ENCODE measurements at places on chromosomes 2 and 18.

DNA sequence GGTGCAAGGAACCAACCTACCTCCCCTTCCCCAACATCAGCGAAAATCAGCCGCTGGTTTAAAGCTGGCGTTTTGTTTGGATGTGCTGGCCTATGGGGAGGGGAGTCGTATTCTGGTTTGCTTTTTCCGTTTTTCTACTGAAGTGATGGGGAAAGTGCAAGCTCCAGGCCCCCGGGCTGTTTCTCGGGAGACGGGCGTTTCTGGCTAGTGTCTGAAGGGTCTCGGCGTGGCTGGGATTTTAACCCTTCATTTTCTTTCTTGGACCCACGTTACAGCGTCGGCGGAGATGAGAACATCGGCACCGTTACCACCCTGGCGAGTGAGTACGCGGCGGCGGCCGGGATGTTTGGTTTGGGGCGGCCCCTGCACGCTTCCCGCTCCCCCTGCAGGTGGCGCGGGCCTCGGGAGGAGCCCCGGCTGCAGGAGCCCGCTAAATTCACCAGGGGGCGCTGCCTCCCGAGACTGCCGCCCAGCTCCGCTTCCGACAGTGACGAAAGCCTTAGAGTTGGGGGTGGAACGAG is 70.7 kb downstream of the PLB1 start:
- peak; percentile 80 for DNase-seq

- no peak for DNase-seq
These were observed 4.3 kb upstream of the HAAO start for GRCh38 chr2:42796427-42797248.

GRCh38 chr2:208300847-208301618 is 35.0 kb downstream of the PIKFYVE start:
- no peak for DNase-seq

DNA sequence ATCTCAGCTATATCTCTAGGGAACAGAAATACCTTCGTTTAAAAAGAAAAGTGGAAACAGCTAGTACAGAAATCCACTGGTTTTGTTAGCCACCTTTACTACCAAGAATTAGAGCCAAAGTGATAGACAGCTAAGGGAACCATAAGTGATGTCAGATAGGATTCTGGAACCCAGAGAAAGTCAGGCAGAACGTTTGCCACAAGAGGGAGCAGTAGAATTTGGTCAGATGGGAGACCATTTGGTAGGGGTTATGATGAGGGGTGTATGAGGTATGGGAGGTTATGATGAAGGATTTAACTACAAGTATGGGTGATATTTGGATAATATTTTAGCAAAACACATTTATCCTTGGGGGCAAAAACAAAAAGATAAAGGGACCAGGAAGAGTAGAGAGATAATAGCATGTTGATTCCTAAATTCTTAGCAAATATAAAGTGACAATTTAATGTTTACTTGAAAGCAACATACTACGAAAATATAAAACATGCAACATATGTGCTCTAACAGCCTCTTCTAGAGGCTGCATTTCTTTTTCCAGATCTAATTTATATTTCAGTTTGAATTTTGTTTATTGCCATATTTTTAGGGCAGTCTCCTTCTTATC is 3.3 kb downstream of the SLC8A1 start:
- DNase-seq, result no peak

- DNase-seq, result no peak
These were observed 184.3 kb downstream of the TTC32 start for GRCh38 chr2:19717446-19717845.

GRCh38 chr2:202494300-202495229 is 118.4 kb downstream of the BMPR2 start:
- DNase-seq, result no peak

GRCh38 chr18:58216071-58216481 is 172.1 kb downstream of the NEDD4L start:
- DNase-seq, result no peak

DNA sequence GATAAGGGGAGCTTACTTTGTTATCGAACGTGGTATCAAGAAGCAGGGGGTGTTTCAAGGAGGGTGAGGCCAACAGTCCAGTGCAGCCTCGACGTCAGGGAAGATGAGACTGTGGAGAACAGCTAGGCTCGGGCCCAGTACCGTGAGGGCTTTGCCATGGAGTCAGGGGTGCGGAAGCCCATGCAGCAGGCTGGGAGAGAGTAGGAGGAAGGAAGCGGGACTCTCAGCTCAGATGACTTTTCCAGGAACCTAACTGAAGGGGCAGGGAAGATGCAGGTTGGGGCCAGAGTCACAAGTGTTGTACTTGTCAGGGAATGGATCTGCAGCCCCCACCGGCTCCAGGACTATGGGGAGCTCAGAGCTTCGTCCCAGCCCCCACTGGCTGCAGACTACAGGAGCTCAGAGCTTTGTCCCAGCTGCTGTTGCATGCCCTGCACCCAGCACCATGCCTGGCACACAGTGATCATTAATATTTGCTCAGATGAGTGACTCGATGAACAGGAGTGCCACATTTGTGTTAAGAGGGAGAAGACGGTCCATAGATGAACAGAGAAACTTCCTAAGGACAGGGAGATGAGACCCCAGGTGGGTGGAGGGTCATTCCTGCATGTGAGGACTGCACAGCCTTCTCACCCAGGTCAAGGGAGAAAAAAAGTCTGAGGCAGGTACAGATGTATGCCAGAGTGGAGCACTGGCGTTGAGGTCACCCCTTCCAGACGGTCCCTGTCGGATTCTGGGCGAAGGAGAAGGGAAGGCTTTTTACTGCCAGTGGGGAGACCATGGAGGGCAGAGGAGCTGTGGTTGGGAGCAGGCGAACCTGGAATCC is 36.4 kb downstream of the PTGR3 start:
- DNase-seq, result no peak

- no peak for DNase-seq
These were observed 28.2 kb upstream of the IL1R1 start for GRCh38 chr2:102114290-102114721.

- no peak for DNase-seq
These were observed 113.7 kb downstream of the BCL2 start for GRCh38 chr18:63205791-63206252.

DNA sequence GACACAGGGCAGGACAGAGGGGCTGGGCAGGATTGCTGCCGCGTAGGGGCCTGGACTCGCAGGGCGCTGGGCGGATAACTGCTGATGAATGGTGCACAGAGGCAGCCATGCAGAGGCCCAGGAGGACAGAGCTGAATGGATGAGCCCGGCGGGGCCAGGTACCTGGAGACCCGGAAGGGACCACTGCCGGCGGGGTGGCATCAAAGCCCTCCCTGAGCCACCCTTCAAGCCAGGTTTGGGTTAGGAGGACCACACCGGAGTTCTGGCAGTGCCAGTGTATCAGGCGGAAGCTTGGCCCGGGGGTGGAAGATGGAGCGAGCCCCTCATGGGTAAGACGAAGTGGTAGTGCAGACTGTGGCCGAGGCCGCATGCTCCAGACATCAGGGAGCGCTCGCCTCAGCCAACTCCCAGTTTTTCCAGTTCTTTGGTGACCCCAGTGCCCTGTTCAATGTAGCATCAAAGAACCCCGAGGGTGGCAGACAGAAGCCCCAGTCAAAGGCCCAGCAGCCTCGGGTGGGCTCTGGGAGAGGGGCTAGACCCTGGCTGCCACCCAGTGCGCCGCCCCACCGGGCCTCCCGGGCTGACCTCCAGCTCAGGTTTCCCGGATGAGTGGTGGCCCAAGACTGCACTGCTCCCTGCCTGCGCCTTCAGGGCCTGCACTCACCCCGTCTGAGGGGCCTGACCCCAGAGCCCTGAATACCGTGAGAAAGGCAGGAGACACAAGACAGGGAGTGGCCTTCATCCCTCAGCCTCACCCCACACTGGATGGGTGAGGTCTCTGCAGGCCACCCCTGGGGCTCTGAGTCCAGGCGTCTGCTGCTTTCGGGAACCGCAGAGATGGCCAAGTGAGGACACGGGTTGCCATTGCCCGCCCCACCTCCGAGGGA is 50.9 kb downstream of the ACAA2 start:
- no peak for DNase-seq

GRCh38 chr2:11558214-11558886 is 24.5 kb downstream of the GREB1 start:
- no peak for DNase-seq

GRCh38 chr2:191951376-191951775 is 104.5 kb upstream of the CAVIN2 start:
- DNase-seq, result no peak

GRCh38 chr2:129074298-129074920 is 755.7 kb upstream of the HS6ST1 start:
- DNase-seq, result no peak

- no peak for DNase-seq
These were observed 154.4 kb upstream of the COL3A1 start for GRCh38 chr2:188819792-188820191.

DNA sequence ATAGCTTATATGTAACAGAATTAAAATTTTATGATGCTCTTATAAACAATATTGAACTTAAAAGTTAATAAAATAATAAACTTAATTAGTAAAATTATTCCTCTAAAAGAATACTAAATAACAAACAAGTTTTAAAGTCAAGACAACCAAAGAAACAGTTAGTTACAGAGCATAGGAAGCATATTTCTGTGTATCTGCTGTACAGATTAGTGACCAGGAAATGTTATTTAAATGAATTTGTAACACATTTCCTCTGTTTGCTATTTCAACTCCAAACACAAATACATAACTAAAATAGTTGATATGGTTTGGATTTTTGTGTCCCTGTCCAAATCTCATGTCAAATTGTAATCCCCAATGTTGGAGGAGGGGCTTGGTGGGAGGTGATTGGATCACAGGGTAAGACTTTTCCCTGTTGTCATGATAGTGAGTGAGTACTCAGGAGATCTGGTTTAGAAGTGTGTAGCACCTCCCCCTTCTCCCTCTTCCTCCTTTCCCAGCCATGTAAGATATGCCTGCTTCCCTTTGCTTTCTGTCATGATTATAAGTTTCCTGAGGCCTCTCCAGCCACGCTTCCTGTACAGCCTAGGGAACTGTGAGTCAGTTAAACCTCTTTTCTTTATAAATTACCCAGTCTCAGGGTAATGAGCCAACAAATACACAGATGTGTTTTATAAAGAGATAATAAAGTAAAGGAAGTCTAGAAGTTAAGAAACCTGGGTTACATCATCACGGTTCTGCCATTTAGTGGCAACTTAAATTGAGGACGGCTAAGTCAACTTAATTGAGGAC is 51.8 kb downstream of the ROCK2 start:
- DNase-seq, result no peak

DNA sequence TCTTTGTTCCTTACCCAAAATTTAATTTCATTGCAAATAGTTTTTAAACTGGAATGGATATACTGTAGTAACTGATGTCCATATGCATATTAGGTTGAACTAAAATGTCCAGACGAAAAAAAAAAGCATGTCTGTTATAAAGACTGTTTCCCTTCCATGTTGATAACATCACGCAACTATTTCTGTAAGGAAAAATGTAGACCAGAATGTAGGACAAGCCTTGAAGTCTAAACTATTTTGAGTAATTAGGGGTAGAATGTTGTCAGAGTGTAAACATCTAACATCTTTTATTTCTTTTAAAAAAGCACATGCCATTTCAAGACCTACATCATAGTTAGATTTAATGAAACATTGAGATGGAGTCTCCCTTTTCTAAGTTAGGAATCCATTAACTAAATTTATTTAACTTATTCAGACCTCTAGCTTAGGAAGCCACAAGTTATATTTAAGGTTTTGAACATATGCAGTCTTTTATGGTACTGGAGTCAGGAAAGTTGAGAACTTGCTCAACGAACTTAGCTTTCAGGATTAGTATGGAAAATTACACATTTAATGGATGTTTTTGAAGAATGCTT is 7.9 kb downstream of the CALCRL start:
- DNase-seq, result no peak

DNA sequence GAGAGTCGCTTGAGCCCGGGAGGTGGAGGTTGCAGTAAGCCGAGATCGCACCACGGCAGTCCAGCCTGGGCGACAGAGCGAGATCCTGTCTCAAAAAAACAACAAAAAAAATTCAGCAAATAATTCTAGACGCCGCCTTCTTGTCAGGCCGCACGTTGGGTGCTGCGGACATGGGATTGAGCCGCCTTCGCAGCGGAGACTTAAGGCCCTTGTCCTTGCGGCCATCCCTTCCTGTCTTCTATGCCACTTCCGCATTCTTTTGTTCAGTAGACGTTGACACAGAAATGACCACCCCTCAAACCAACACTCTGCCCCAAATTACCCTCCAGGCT is 15.8 kb downstream of the PTPN18 start:
- no peak for DNase-seq

GRCh38 chr2:167264380-167264779 is 376.1 kb downstream of the XIRP2 start:
- no peak for DNase-seq

GRCh38 chr2:937530-937929 is 13.1 kb upstream of the SNTG2 start:
- DNase-seq, result no peak

DNA sequence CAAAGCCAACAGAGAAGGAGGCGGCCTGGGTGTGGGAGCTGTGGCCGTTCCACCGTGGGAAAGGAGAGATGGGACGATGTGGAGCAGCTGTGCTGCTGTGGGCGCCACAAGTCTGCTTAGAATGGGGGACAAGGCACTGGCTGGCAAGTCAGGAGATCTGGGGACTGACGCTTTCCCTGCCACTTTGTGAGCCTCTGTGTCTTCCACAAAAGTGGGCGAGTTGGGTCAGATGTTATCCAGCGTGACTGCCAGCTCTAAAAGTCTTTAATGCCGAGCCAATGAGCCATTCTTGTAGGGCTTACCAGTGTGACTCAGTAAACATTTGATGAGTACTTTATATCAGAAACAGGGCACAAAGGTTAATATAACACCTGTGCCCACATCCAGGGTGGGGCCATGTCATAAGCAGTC is 113.6 kb upstream of the MGAT5 start:
- no peak for DNase-seq

DNA sequence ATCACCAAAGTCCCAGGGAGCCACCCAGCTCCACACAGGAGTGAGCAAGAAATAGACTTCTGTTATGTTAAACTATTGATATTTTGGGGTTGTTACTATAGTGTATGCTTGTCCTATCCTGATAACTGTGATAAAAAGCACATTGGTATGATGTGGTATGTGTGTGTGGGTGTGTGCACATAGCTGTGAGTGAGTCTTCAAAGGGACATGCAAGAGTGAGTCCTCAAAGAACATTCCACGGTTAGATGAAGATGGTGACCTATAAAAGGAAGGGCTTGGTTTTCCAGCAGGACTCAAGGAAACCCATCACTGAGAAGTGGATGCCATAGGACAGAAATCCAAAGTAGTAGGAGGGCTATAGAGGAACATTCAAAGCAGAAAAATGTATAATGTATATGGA is 342.9 kb downstream of the TSN start:
- DNase-seq, result no peak

- DNase-seq, result no peak
These were observed 19.1 kb downstream of the PLA2R1 start for GRCh38 chr2:160043265-160043664.

Measured in stimulated activated CD8-positive, alpha-beta memory T cell treated with anti-CD3 and anti-CD28 coated beads, Interleukin-4, amount 100 ng/mL, for 1 hour (primary cell).